ENCODE measurements at places on chromosomes 2 and 18. TPM values are rescaled to one million over a fixed set of nuclear protein-coding genes. Genes with fewer than 3 reads are reported as not detected.

SERPINB3 gene
- not detected for total RNA-seq

SCYGR1 gene
- not detected for total RNA-seq

ITPRID2 gene
- 113 TPM for total RNA-seq

CNDP1 gene
- total RNA-seq, result not detected

ANKRD53 gene
- total RNA-seq, result under 0.01 TPM

GRCh38 chr2:230636684-230637271 lies 75.9 kb upstream of the CAB39 start:
- no peak for DNase-seq
- H3K4me1 ChIP-seq, result no peaks in the 10 kb centered on the region
- H3K36me3 ChIP-seq, result no peaks in the 10 kb centered on the region
- no peak overlapping the region for H3K4me3 ChIP-seq
- no peaks in the 10 kb centered on the region for H3K27me3 ChIP-seq
- no peak overlapping the region for H3K27ac ChIP-seq

GRCh38 chr2:156818221-156818620 lies 382.0 kb downstream of the GPD2 start:
- H3K36me3 ChIP-seq, result no peaks in the 10 kb centered on the region
- H3K27ac ChIP-seq, result no peak overlapping the region
- no peaks in the 10 kb centered on the region for H3K4me1 ChIP-seq

- no peak overlapping the region for H3K27ac ChIP-seq
- H3K36me3 ChIP-seq, result no peaks in the 10 kb centered on the region
These were observed 434.7 kb downstream of the GRB14 start for GRCh38 chr2:164186591-164186990.

- H3K4me3 ChIP-seq, result no peak overlapping the region
- H3K27me3 ChIP-seq, result no peaks in the 10 kb centered on the region
- H3K4me1 ChIP-seq, result no peaks in the 10 kb centered on the region
These were observed 87.3 kb downstream of the LRRTM4 start for GRCh38 chr2:77434880-77435279.

DNA sequence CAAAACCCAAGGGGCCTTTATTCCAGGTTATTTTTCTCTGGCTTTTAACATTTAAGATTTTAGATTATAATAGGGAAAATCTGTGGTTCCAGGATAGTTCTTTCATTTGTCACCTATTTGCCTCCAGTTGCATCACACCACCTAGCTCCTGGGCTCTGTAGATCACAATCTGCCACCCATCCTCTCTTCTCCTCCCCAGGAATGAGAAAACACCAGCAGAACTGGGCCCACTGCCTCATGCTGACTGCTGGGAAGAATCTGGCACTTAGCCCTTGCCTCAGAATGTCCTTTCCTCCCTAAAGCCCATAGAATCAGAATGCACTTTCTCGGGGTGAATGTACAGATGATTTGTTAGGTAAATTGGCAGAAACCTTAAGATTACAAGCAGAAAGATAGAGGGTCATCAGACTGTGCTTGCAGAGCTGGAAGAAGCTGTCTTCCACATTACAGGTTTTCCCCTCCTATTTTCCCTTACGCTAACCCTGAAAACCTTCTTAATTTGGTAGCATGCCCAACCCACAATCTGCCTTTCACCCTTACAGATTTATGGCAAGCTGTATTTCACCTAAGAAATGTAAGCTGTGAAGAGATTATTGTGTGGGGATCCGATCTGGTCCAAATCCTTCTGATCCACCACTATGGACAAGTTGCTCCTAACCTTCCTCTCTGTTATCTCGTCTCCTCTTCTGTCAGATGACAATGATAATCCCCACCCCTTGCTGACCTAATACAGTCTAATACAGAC lies 72.6 kb downstream of the LRRC30 start:
- peaks cover 32% of the 10 kb centered on the region for H3K4me1 ChIP-seq
- H3K27ac ChIP-seq, result peak overlapping the region; percentile 29
- H3K36me3 ChIP-seq, result no peaks in the 10 kb centered on the region
- no peaks in the 10 kb centered on the region for H3K27me3 ChIP-seq
- peak; percentile 53 for DNase-seq

- no peaks in the 10 kb centered on the region for H3K36me3 ChIP-seq
- no peak for DNase-seq
- no peaks in the 10 kb centered on the region for H3K4me1 ChIP-seq
- no peak overlapping the region for H3K27ac ChIP-seq
- no peak overlapping the region for H3K4me3 ChIP-seq
These were observed 1162.7 kb upstream of the ZEB2 start for GRCh38 chr2:145682546-145683157.

DNA sequence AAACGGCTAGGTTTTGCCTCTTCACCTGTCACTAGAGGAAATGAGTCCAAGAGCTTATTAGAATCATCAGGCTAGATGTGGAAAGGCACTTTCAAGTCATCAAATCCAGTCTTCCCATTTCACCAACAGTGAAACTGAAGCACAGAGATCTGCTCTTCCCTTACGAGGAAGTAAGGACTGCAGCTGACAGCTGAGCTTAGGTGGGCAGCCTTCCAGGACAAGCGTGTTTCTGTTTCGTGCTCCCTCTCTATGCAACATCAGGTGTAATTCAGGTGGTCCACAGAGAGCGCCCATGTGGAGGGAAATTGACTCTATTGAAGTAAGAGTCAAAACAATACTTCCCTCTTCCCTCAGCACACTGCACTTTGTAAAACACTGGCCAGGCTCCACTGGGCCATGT lies 5.5 kb downstream of the CYRIA start:
- H3K4me1 ChIP-seq, result peaks cover 44% of the 10 kb centered on the region
- no peak overlapping the region for H3K4me3 ChIP-seq
- no peaks in the 10 kb centered on the region for H3K27me3 ChIP-seq
- peak; percentile 78 for DNase-seq

GRCh38 chr2:203697190-203697589 lies 9.2 kb upstream of the CD28 start:
- H3K4me1 ChIP-seq, result no peaks in the 10 kb centered on the region
- H3K4me3 ChIP-seq, result no peak overlapping the region
- H3K36me3 ChIP-seq, result no peaks in the 10 kb centered on the region
- no peak for DNase-seq
